ENCODE measurements at places on chromosomes 11 and 22.

- peak; percentile 14 for DNase-seq
These were observed 178.2 kb upstream of the ZC3H12C start for GRCh38 chr11:109914809-109915653.

GRCh38 chr11:10762913-10763421 is 11.9 kb downstream of the CTR9 start:
- DNase-seq = no peak

DNA sequence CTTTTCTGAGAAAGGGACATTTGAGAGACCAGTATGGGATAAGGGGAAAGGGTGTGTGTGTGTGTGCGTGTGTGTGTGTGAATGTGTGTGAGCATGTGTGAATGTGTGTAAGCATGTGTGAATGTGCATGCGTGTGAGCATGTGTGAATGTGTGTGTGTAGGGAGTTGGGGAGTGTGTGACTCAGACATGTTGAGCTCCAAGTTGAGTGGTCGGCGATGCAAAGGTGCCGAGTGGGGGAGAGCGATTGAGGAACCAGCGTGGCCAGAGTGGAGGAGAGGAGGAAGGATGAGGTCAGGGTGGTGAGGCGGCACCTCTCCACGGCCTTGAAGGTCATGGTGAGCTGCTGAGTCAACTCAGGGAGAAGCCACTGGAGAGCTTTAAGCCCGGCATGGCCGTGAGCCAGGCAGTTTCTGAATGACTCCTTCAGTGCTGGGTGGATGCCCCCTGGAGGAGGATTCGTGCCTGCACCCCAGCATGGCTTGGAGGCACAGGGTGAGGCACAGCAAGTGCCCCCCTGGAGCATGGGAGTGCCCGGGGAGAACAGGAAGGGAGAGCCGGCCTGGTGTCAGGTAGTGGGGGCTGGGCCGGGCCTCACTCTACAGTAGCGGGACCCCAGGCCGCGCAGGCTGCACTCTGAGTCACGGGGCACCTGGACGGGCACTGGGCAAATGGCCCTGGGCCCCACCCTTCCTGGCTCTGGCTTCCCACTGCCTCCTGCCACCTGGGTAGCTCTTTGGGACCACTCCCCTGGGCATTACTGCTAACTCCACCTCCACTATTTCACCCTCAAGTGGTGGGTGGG is 8.2 kb upstream of the CCDC88B start:
- peak; percentile 95 for DNase-seq

- no peak for DNase-seq
These were observed 105.4 kb downstream of the BCR start for GRCh38 chr22:23285734-23286133.

- no peak for DNase-seq
These were observed 548.2 kb downstream of the TBC1D22A start for GRCh38 chr22:47310601-47311000.

GRCh38 chr11:65720211-65720934 is at the start of gene RNASEH2C:
Gene RNASEH2C, minus strand, starts transcription at chr11:65720798. Its CDS starts 40 bp downstream, at chr11:65720758.
- peak; percentile 94 for DNase-seq

GRCh38 chr11:76793391-76794291 is 10.5 kb downstream of the TSKU start:
- DNase-seq = no peak

- no peak for DNase-seq
These were observed 102.9 kb downstream of the GAB2 start for GRCh38 chr11:78314762-78315161.

DNA sequence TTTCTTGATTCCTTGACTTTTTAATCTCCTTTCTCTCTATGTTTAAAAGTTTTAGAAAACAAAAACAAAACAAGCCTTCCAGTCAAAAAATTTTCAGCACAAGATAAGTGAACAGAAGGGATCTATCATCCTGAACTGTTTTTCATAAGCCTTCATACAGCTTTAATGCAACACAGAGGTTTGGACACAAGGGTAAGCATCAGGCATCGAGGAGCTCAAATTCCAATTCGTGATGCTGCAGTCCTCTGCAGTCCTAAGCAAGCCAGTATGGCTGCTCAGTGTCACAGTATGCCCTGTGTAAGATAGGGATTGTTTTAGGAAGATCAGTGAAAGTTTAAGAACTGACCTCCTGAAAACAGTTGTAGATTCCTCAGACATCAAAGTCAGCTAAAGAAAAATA is 740.9 kb downstream of the NTM start:
- DNase-seq = no peak

DNA sequence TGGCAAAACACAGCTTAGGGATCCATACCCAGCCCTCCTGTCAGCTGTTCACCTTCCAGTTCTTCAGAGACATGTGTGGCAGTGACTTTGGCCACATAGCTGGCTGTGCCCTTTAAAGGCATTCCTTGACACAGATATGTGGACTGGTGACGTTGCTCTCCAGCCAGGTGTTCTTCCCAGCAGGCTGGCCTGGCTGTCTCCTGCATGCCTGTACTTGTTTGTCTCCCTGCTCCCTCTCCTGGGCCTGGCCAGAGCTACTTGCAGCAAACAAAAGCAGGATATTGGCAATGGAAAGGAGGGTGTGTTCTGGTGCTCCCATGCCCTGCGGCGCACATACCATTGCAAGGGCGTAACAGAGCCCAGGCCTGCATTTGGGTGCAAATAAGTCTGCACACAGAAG is 38.3 kb downstream of the PIK3IP1 start:
- DNase-seq = no peak

DNA sequence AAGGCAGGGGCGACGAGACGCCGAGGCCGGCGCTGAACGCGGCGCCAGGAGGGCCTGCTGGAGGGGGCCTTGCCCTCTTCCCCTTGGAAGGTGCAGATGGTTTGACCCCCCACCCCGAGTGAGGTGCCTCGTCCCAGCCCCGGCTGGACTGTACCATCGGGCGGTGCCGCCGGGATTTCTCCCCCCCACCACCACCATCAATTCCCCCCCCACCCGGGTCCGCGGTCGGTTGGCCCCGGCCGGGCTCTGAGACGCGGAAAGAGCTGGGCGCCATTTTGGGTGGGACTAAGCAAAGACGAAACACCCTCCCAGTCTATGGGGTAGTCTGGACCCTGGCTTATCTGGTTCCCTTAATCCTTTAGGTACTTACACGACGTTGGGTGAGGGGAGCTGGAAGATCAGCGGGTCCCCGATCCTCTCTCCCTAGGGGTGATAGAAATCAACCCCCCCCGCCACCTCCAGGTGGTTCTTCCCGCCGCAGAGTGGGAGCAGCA is at the start of gene PRDM10:
PRDM10 (minus strand) TSS at position 484 of the 494 bp plus-strand sequence. CDS start 41,871 bp downstream, outside the sequence.
- peak; percentile 96 for DNase-seq

DNA sequence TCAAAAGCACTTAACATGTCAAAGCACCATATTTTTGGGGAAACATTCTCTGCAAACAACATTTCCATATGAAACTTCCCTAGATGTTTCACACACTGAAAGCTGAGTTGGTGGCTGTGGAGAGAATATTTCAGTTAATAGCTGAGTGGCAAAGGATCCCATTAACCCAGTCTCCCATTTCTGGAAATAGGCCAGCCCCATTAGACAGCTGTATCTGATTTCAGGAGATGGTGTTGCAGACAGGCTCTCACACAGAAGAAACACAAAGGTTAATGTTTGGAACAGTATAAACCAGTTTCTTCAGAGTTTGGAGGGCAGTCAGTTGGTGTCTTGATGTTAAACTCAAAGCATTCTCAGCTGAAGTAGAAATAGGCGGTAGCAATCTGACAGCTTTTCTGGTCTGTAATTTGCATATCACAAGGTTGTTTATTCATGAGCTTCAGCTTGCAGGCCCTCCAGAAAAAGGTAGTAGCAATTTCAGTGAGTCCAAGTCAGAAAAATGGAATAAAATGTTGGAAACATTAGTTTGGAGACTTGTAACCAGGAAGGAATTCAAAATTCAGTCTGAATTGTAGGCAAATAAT is 15.5 kb upstream of the ZBTB44 start:
- no peak for DNase-seq

DNA sequence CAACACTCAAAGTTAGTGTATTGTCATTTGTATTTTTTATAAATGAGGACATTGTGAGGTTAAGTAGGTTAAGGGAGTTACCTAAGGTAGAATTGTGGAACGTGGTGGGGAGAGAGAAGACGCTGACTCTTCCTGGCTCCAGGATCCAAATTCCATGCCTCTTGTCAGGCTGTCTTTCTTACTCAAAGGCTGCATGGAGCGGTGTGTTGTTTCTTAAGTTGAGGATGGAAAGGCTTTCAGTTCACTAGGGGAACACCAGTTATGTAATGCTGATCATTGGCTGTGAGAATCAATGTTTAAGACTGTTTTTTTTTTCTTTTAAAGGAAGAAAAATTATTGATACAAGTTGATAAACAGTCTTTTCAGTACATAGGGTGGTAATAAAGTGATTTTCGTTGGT is 2.9 kb downstream of the UBE2L3 start:
- no peak for DNase-seq

- no peak for DNase-seq
These were observed 46.9 kb downstream of the MSANTD4 start for GRCh38 chr11:105975128-105975527.

DNA sequence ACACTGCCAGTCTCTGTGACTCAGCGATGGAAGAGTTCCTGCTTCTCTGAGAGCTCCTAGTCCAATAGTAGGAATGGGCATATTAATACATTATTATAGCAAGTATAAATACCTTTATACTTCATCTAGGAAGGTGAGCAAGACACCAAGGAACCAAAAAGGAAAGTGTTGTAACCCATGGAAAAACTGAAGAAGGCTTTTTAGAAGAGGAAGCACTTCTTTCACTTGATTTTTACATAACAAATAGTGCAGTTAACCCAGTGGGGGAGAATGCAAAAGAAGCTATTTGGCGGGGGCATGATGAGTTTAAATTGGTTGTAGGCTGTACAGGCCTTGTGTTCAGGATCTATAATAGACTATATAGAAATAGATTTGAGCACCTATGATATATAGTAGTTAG is 31.2 kb upstream of the C11orf87 start:
- DNase-seq = no peak

GRCh38 chr11:120334894-120335462 is 1.2 kb upstream of the ARHGEF12 start:
- peak; percentile 73 for DNase-seq

DNA sequence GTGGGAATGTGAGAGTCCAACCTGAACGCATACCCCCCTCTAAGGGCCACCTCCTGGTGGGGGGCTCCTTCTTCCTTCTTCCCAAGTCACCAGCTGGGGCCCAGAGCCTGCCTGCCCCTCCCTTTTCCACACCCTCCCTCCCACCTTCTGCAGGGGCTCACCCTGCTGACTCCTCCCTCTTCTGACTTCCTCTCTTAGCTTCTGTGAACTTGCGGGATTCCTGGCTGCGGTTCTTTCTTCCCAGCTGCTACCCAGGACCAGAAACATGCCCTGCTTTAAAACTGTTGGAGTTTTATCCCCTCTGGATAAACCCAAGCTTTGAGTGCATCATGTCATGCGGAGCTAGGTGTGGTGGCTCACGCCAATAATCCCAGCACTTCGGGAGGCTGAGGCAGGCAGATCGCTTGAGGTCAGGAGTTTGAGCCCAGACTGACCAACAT is 10.2 kb downstream of the LRRC74B start:
- peak; percentile 63 for DNase-seq

DNA sequence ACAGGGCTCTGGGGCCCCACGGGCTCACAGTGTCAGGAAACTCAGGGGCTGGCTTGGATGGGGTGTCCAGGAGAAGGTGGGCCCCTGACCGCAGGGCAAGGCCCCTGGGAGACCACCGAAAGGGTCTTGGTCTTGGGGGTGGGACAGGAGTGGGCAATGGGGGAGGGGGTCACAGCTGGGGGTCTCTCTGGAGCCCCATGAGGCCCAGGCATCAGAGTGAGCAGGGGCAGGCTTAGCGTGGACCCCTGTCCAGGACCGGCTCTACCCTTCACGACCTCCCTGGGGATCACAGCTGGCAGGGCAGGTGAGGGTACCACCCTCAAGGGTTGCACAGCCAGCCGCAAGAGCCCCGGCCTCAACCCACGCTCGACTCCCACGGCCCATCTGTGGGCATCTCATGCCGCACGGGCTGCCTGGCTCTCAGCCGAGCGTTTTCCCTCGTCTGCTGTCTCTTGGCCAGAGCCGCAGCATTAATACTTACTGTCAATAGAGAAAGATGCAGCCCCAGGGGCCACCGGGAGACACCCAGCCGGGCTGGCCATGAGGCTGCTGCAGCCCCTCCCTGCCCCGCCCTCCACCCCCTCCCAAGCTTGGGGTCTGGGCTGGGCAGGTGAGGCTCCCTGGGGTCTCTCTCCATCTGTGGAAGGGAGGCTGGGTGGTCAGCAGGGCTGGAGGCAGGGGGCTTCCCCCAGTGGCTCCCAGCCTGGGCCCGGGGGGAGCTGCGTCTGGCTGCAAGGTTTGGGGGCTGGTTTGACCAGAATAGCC is 662 bp downstream of the MUC5B start:
- no peak for DNase-seq

DNA sequence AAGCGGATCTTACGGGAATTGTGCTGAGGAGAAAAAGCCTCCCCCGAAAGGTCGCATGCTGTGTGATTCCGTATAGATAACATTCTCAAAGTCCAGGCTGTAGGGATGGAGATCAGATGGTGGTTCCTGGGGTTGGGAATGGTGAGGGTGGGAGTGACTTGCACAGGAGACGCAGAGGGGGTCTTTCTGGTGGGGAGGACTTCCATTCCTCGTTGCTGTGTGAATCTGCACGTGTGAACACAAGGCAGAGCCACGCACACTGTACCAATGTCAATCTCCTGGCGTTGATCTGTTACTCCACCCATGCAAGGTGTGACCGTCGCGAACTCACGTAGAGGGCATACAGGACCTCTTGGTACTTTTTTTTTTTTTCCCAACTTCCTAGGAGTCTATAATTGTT is 59.0 kb upstream of the KCNQ1OT1 start:
- no peak for DNase-seq

- DNase-seq = peak; percentile 15
These were observed 234.4 kb upstream of the MTNR1B start for GRCh38 chr11:92735039-92735438.

GRCh38 chr11:126102436-126102981 is 39.8 kb upstream of the CDON start:
- peak; percentile 37 for DNase-seq

DNA sequence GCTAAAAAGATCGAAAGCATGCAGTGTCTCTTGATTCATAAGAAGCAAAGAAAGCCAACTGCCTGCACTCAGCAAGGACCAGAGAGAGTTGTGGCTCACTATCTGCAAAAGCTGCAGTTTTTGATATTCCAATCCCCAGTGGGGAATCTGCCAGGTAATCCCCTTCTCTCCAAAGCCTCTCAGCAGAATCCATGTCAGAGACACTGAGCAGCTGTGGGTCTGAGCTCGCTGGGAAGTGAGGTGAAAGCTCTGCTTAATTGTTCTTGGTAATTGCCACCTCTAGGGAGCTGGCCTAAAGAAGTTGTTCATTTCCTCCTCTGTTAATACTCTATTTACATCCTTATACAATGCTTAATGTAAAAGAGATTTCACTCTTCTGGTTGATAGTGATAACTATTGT is 261.3 kb upstream of the LRRC4C start:
- DNase-seq = no peak

- no peak for DNase-seq
These were observed 1.8 kb downstream of the LDHAL6A start for GRCh38 chr11:18457450-18457849.

All from NB4 (cell line).